ENCODE measurements at places on chromosomes 6 and 20.

- DNase-seq, result no peak
Measured at GRCh38 chr6:128567029-128567428, 46.6 kb upstream of the PTPRK start.

DNA sequence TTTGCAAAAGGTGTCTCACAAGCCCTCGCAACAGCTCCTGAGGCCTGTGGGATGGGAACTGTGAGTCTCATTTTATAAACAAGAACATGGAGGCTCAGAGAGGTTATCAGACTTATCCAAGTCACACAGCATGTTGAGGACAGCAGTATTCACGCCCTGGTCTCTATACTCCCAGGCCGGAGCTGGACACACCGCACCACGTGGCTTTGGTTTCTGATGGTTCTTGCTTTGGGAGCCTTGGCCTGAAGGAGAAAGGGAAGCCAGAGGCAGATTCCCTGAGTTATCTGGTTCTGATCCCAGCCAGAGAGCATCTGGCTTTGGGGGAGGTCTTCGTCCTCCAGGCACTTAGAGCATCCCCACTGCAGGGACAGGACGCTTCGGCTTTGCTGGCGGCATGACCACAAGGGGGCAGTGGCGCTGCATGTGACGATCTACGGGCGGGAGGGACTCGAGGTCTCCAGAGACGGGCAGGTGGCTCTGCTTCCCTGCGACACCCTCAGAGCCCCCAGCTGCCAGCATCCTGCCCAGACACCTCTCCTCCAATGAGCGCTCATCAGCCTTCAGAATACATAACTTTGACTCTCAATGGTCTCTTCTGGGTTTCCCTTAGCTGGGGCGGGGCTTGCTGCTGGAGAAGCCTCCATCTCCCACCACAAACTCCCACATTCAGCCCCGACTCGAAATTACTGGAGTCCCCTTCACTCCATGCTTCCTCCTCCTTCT lies 51.4 kb upstream of the SAYSD1 start:
- peak; percentile 26 for DNase-seq

DNA sequence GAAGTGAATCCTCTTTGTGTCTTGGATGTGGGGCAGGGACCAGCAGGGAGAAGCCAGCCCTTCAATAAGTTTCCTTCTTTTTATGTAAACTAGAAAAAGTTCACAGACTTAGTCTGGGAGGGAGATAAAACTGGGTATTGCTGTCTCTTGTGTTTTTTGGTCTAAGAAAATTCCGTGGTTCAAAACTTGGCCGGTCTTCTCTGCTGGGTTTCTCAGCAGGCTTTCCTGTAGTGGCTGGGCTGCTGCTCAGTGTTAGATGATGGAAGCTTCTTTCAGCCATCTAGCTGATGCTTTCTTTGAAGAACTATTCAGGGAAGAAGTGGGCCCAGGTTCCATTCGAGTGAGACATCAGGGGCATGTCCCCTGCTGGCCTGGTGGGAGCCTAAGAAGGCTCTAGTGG lies 70.7 kb upstream of the SCP2D1 start:
- no peak for DNase-seq

DNA sequence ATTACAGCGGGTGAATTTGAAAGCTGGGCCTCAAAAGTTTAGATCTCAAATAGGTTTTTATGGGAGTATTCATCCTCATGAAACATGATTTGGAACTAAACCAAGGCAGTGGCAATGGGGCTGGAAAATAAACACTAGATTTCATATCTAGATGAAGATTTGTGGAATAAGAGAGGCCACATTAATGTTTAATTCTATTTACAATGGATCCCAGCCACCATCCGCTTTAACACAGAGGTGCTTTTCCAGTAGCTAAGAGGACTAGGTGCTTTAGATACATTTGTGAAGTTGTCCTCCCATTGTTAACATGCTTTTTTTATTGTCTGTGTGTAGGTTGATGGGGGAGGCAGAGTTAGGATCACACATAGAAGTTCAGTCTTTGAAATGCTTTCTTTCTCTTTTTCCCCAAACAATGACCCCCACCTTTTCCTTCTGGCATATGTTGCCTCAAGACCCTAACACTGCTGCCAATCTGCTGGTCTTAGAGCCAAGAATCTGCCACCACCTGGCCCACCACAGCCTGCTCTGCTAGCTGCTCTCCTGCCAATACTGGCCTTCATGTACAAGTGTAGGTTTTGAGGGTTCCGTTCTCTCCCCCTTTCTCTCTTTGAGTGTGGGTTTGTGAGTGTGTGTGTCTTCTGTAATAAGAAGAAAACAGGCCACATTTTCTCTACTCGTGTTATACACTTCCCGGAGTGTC lies 27.8 kb upstream of the GFRAL start:
- no peak for DNase-seq

DNA sequence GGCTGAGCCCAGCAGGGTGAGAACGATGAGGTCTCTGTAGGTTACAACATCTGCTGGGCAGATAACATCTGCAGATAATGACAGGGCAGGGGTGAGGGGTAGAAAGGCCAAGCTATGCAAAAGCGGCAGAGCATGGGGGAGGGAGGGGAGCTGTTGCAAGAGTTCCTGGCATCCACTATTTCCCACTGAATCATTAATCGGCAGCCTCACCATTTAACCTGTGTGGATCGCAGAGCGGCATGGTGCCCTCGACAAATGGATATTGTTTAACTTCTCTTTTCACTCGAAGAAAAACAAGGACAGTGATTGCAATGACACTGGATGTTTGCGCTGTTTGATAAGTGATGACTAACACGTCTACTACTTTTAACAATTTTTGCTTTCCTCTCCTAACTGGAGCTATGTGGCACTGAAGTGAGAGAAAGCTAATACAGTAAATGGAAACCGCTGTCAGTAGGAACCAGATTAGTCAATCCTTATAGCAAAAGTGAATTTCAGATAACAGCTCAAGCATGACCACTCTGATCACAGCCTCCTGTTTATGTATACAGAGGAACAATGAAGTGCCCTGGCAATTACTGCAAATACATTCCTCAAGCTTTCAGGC lies 381.5 kb downstream of the TFAP2A start:
- no peak for DNase-seq

DNA sequence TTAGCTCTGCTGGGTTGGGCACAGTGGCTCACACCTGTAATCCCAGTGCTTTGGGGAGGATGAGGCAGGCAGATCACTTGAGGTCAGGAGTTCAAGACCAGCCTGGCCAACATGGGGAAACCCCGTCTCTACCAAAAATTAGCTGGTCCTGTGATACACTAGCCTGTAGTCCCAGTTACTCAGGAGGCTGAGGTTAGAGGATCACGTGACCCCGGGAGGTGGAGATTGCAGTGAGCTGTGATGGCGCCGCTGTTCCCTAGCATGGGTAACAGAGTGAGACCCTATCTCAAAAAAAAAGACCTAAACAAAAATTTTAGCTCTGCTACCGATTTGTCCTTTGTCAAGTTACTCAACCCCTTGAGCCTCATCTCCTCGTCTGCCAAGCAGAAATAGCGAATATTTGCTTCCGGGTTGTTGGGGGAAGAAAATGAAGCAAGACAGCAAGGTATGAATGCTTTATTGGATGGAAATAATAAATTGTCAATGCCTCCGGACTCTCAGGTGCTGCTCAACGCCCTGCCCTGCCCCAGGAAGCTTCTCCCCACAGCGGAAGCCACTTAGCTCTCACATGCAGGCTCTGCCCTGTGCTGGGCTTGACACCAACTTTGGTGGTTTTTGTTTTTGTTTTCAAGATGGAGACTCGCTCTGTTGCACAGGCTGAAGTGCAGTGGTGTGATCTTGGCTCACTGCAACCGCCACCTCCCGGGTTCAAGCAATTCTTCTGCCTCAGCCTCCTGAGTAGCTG lies 24.9 kb upstream of the ITCH start:
- DNase-seq, result no peak

- DNase-seq, result no peak
Measured at GRCh38 chr6:72218125-72218524, 331.8 kb downstream of the RIMS1 start.

- DNase-seq, result no peak
Measured at GRCh38 chr6:119096721-119097565, 18.5 kb upstream of the FAM184A start.

GRCh38 chr6:51283723-51284355 lies 465.2 kb downstream of the TFAP2B start:
- DNase-seq, result no peak

DNA sequence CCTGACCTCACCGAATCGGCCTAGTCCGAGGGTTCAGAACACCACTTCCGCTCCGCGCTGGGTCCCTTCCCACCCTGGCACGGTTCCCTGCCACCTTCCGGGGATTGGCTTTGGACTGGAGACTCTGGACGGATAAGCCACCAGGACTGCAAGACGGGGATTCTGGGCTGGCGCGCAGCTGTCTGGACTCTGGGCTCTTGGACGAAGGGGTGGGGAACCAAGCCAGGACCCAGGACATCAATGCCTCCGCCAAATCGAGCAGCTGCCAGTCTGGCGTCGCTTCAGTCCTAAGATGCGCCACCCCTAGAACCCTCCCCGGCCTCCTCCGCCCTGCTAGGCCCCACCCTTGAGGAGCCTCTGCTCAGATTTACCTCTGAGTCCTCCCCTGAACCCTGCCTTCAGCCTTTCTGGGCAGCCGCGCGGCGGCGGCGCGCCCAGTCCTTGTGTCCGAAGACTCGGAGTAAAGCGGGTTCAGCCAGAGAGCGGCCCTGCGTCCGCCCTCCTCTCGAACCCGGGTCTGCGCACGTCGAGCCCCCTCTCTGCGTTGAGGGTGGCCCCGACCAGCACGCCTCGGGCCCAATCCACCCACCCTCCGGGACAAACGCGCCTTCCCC lies 1.2 kb downstream of the KCNK17 start:
- no peak for DNase-seq

- no peak for DNase-seq
Measured at GRCh38 chr6:169232507-169232931, 21.1 kb downstream of the THBS2 start.

- no peak for DNase-seq
Measured at GRCh38 chr20:51712501-51713212, 55.5 kb downstream of the ATP9A start.

DNA sequence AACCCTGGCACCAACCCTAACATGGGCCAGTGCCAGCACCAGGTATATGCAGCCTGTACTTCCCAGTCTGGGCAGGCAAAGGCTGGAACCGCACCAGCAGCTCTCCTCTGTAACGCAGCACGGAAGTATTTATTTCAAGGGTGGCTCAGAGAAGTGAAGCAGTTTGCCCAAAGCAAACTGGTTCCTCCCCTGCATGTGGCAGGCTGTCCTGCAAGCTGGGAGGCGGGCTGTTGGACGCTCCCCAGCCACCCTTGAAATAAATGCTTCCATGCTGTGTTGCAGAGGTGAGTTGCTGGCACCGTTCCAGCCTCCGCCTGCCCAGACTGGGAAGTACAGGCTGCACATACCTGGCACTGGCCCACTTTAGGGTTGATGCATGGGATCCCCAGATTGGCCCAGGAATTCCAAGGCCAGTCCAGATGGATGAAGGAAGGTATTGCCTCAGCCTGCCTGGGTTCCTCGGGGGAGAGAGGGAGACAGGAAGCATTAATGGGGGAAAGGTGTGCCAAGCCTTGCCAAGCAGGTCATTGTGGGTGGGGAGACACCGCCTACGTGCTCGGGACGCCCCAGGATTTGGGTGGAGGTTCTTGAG lies 49.8 kb downstream of the PPARD start:
- DNase-seq, result no peak

DNA sequence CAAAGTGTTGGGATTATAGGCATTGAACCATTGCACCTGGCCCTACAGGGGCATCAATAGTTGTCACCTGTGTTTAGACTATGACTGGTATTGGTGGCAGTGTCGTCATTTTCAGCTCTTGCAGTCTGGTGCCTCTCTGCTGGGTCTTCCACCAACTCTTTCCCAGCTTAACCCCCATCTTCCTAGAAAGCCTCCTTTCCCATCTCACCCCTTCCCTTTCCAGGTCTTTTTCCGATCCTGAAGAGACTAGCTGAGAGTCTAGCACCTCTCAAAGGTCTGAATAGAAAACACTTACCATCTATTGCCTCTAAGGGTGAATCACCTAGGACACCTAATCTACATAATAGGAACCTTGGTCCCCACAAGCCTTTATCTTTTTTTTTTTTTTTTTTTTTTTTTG lies 71.0 kb downstream of the TCP11 start:
- no peak for DNase-seq

GRCh38 chr6:6697620-6698019 lies 109.1 kb downstream of the LY86 start:
- no peak for DNase-seq

DNA sequence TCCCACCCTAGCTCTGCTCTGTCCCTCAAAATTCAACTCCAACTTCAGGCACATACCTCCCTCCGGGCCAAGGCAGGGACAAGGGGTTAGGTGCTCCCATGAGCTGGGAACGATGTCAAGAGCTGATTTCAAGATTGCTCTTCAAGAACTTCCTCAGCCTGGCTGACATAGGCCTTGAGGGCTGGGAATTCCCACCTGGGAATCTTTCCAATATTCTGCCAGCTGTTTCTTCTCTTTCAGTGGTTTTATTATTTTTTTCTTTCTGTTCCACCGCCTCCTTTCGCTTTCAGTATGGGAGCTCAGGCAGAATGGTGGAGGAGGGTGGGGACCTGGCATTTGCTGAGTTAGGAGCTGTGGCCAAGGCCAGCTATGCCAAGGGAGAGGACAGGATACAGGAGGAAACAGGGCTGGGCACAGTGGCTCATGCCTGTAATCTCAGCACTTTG lies 33.7 kb downstream of the SRSF3 start:
- no peak for DNase-seq

DNA sequence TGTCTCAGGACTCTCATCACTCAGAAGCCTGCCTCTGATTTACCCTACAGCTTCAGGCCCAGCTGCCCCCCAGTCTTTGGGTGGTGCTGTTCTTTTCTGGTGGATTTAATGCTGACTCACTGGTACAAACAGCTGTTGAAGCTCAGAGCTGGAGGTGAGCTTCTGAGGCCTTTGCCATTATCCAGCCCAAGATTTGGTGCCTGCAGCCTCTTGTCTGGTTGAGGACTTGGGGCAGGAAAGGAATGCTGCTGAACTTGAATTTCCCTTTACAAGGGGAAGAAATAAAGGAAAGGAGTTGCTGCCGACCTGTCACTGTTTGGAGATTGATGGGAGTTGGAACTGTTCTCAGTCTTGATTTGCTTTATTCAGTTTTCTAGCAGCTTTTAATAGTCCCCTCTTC lies 19.8 kb downstream of the ABCF1 start:
- no peak for DNase-seq

GRCh38 chr6:93927731-93928130 lies 508.4 kb upstream of the EPHA7 start:
- DNase-seq, result no peak

- DNase-seq, result no peak
Measured at GRCh38 chr6:43283905-43284304, 14.2 kb upstream of the SLC22A7 start.

- DNase-seq, result no peak
Measured at GRCh38 chr6:64293298-64293697, 657.7 kb downstream of the PHF3 start.

Measured in KG1 (cell line).